Colonic mucosa (tissue), 4 donors: ENCODE measurements at places on chromosomes 12 and 14. TPM values are rescaled to one million over a fixed set of nuclear protein-coding genes. Genes with fewer than 3 reads are reported as not detected.

GLIPR1L2 gene
- total RNA-seq: 0.16 TPM

RD3L gene
- total RNA-seq: not detected

CCDC60 gene
- total RNA-seq: 2.3 TPM

NPFF gene
- total RNA-seq: not detected

FOXG1 gene
- total RNA-seq: not detected

KCNMB4 gene
- 1.3 TPM for total RNA-seq

SLC25A47 gene
- total RNA-seq: not detected

AQP2 gene
- not detected for total RNA-seq

CD69 gene
- total RNA-seq: 3.2 TPM

RAN gene
- total RNA-seq: 374 TPM

CIDEB gene
- 12.9 TPM for total RNA-seq

HOXC5 gene
- total RNA-seq: not detected

SERPINA10 gene
- 0.74 TPM for total RNA-seq

BCAT1 gene
- 7.4 TPM for total RNA-seq

NANOG gene
- not detected for total RNA-seq

GABARAPL1 gene
- 12.8 TPM for total RNA-seq

AGAP2 gene
- total RNA-seq: 1.0 TPM

FOXN4 gene
- not detected for total RNA-seq

TMEM132D gene
- total RNA-seq: 0.32 TPM

NEDD8 gene
- total RNA-seq: 150 TPM

CLEC7A gene
- 1.1 TPM for total RNA-seq

SERPINA9 gene
- total RNA-seq: not detected

TAS2R31 gene
- total RNA-seq: 2.0 TPM

BTG1 gene
- 152 TPM for total RNA-seq

KRT8 gene
- 4,207 TPM for total RNA-seq

SYCP3 gene
- 0.35 TPM for total RNA-seq

CIROP gene
- total RNA-seq: not detected

NELL2 gene
- total RNA-seq: 2.1 TPM

C14orf132 gene
- total RNA-seq: 2.2 TPM

MGP gene
- 37.6 TPM for total RNA-seq

APOF gene
- not detected for total RNA-seq

DNAJC22 gene
- 34.2 TPM for total RNA-seq

ITPK1 gene
- total RNA-seq: 118 TPM

SRRM4 gene
- 0.27 TPM for total RNA-seq

OR4K1 gene
- not detected for total RNA-seq

FIGNL2 gene
- total RNA-seq: 0.30 TPM

CNTN1 gene
- 0.77 TPM for total RNA-seq

TAS2R30 gene
- total RNA-seq: 1.4 TPM

FOS gene
- total RNA-seq: 98.4 TPM
